CD4-positive, alpha-beta memory T cell (primary cell): ENCODE measurements at places on chromosomes 7 and 10.

GRCh38 chr7:1137517-1138167 is 22.4 kb downstream of the ZFAND2A start:
- no peak for DNase-seq

DNA sequence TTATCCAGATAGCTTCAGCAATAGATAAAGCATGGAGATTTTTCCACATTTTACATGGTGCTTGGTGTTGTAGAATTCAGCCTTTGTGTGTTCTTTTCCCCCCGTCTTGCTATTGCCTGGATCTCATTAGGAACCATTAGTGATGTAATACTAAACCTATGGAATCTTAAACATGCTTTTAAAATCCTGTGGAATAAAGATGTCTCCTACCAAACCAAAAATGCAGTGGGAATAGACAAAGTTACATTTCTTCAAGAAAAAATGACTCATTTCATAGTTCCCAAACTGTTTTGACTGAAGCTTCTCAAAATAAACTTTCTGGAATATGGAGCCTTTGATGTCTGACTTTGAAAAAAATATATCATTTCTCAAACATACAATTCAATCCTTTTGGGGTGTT is 44.0 kb downstream of the CALD1 start:
- DNase-seq: no peak

- no peak for DNase-seq
These were observed 274.7 kb upstream of the HGF start for GRCh38 chr7:82044497-82045080.

DNA sequence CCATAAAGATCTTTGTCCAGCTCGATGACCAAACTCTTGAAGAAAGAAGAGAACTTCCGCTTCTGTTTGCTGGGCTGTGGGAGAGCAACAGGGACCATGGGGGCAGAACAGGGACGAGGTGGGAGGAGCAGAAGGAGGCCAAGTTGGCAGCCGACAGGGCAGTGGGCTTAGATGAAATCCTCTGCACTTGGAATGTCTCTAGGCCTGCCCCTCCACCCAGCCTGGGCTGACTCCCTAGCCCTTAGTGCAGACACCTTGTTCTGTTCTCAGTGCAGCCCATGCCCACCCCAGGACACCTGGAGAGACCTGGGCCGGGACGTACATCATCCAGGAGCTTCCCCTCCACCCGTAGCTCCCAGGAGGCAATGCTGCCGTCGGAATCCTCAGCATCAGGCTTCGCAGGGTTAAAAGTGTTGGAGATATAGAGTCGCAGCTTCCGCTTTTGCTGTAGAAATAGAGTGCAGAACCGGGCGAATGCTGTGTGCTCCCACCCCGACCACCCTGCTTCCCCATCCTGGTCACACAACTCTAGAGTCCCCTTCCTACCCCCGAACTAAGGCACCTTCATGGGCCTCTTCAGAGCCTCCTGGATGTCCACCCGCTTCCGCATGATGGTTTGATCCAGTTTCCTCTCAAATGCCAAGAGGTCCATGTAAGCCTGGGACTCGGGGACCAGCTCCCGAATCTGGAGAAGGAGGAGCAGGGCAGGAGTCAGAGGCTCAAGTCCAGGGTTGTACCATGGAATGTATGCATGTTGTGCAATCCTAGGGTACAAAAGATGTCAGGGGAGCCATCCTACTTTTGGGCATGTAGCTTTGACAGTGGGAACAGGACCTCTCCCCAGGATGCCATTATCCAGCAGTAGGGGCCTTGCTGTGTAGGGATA is 6.1 kb downstream of the SMARCD3 start:
- DNase-seq: no peak

- DNase-seq: no peak
These were observed 46.8 kb downstream of the NPVF start for GRCh38 chr7:25181532-25181931.

GRCh38 chr10:131844529-131845084 is 56.2 kb upstream of the PPP2R2D start:
- DNase-seq: no peak

- DNase-seq: no peak
These were observed 342.7 kb upstream of the ETV1 start for GRCh38 chr7:14332155-14332554.

DNA sequence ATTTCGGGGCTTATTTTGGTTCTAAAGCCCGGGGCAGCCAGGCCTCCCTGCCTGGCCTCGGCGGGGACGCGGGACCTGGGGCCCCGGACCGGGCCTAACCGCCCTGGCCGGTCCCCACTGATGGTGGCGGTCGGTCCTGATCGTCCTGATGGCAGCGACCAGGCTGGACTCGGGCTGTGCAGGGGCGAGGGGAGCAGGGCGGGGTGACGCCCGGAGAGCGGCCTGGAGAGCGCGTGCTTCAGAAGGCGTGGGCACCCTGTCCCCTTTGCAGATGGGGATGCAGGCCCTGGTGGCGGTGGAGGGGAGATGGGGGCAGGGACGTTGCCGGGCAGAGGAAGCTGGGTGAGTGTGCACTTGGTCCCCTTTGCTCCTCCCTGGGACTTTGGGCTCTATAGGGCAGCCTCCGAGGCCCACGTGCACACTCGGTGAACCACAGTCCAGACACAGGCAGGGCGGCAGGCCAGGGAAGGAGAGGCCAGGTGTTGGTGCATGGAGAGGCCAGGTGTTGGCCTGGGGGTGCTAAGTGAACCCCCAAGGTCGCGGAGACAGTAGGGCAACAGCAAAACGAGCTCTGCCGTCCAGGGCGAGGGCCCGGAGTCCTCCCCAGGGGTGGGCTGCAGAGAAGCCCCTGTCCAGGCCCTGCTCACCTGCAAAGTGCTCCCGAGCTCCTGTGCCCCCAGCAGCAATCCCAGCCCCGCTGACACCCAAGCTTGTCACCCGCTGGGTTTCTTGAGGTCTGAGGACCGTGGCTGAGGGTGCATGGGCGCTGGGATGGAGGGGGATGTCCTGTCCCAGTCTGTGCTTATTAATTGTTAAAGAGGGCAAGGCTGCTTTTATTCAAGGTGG is 42.4 kb upstream of the FAM20C start:
- DNase-seq: no peak

- DNase-seq: no peak
These were observed 153.1 kb upstream of the MEOX2 start for GRCh38 chr7:15839416-15840100.

DNA sequence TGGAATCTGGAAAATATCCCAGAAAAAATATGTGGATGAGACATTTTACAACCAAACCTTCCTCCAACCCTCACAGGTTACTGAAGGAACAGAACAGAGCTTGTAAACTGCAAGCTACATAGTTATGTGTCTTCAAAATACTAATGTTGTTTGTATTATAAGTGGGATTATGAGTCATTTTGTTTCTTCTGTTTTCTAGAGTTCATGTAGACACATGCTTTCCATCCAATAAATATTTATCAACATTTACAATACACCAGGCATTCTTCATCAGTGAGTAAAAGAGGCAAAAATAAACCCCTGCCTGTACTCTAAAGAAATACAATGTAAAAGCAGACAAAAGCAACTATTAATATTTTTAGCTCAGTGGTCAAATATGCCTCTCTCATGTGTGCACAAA is 38.0 kb upstream of the TES start:
- no peak for DNase-seq

GRCh38 chr7:48245751-48246472 is 74.7 kb downstream of the ABCA13 start:
- DNase-seq: no peak

DNA sequence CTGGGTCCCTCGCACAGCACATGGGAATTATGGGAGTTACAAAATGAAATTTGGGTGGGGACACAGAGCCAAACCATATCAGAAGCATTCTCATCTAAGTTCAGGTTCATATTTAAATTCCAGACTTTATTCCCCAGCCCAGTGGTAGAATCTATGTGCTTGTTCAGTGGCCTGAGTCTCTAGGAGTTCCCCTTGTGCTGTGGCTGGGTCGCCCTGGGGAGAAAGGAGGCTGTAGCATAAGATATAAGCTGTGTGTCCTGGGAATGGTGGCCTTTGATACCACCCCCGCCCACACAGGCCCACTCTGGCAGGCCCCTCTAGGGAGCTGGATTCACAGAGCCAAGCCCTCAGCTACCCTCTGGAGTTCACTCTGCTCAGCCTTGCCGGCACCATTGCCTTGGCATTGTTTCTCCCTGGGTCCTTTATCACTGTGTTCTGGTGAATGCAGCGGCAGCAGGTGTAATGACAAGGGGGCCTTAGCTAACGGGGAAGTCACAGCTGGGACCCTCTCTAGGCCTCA is 64.2 kb downstream of the MINDY4 start:
- DNase-seq: no peak

- DNase-seq: no peak
These were observed 3.0 kb upstream of the LGI1 start for GRCh38 chr10:93754761-93755160.

GRCh38 chr7:139875821-139876241 is 46.8 kb downstream of the TBXAS1 start:
- DNase-seq: no peak

DNA sequence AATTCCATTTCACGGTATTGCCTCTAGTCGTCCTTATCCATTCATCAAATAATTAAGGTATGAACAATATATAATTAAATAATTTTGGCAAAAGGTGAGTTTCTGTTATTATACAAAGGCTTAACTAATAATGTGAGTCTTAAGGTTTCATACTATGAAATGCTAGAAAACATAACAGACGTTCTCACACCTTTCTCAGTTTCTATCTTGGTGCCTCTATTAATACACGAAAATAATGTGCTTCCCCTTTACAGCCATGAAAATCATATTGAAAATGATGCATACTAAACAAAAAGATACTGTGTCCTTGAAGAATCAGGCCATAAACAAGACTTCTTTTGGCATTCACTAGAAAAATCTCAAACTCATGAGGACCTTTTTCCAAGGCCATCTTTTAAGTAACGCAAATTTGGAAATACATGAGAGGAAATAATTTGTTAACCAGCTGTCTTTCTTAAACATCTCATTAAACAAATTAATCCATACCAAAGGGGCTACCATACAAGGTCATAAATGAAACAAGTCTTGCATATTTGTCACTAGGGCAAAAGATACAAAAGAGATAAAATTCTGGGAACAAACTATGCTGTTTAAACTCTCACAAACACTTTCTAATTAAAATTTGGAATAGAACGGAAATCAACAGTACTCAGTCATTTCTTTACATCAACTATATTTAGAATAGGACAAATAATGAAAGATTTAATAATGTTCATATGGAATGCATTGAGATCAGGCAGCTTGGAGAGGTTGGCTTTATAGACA is 53.9 kb upstream of the CAV2 start:
- DNase-seq: no peak

DNA sequence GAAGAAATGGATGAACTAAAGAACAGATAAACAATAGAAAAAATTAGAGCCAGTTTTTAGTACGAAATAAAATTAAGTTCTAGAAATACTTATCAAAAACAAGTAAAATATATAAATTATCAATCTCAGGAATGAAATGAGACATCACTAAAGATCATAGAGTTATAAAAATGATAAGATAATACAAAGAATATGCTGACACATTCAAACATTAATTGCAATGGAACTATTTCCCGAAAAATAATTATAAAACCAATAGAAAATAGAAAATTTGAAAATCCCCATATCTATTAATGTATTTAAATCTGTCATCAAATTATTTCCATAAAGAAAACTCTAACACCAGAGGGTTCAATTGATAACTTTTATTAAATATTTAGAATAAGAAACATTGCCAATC is 458.1 kb upstream of the MBL2 start:
- no peak for DNase-seq

- DNase-seq: no peak
These were observed 25.5 kb upstream of the PCBD1 start for GRCh38 chr10:70913893-70914240.

- no peak for DNase-seq
These were observed 41.0 kb upstream of the RAPGEF5 start for GRCh38 chr7:22397981-22398380.

- no peak for DNase-seq
These were observed 82.1 kb upstream of the HPS1 start for GRCh38 chr10:98528805-98529183.

DNA sequence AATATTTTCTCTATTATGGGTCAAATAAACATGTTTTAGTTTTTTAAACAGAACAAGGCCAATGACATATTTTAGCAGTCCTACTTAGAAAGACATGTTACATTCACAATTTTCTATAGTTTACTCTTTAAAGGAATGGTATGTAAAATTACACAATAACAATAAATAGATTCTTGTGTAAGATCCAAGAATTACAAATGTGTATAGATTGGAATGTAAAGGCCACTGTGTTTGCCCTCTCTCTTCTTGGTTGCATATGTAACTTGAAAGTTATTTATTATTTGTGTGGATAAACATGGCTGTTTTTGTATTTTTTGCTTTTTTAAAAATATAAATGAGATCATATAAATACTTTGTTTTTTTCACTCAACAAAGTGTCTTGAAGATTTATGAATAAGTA is 979.3 kb upstream of the CELF2 start:
- no peak for DNase-seq

DNA sequence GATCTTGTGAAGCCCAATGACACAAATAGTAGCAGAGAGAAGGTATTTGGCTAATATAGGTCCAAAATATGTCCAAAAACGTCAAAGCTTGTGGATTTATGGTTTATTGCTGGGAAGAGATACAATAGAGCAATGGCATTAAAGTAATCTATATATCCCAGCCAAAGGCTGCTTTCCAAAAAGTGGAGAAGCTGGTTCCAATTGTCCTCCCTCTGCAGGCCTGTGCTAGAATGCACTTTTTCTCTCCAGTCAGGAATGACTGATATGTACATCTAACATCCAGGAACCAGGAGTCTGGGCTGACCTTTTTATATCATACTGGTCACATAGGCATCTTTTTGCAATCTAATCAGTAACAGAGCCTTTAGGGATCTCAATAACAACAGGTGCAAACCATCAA is 167.1 kb upstream of the FAM3C start:
- DNase-seq: no peak

- DNase-seq: no peak
These were observed 117.9 kb upstream of the COL1A2 start for GRCh38 chr7:94276795-94277194.

- no peak for DNase-seq
These were observed 12.2 kb downstream of the CLRN3 start for GRCh38 chr10:127880557-127880956.

DNA sequence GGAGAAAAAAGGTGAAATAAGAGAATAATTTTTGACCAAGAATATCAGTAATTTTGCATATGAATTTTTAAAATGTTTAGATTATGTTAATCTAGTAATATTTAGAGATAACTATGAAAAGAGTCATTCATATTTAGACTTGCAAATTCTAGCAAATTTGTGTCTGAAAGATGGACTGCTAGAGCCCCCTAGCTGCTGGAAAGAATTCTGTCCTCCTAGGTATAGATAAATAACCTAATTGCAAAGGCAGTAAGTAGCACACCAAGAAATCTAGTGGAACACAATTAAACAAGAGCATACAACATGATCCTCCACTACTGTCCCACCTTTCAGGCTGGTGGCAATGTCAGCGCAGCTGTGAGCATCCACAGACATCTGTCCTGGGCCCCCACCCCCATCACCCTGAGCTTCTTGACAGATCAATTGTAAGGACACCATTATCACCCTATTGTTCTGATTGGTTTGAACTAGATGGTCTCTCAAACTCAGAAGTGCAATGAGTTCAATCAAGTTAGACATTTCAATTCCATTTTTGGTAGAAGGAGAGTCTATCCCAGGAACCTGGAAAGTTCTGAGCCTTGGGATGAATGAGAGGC is 15.0 kb upstream of the GFRA1 start:
- DNase-seq: no peak

GRCh38 chr7:91135703-91136430 is 128.4 kb upstream of the FZD1 start:
- no peak for DNase-seq

- DNase-seq: no peak
These were observed 31.3 kb downstream of the PIP4K2A start for GRCh38 chr10:22683140-22683389.
